ENCODE measurements at places on chromosomes 7 and 10. TPM values are rescaled to one million over a fixed set of nuclear protein-coding genes. Genes with fewer than 3 reads are reported as not detected.

The GDF2 gene
- total RNA-seq: not detected

DNA sequence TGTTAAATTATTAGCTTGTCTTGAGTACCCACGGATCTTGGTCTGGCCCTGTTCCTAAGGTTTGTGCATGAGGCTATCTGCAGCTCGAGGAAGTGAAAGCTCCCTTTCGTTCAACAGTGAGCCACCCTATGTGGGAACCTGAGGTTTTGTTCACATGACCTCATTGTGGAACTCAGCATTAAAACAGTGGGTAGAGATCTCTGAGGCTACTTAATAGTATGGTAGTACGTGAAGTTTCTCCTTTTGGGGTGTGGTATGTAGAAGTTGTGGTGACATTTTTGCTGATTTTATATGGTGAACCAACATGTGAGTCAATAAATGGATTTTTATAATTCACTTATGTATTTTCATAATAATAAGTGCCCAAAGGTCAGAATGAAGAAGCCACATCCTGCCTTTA is 252.7 kb upstream of the FERD3L start:
- H3K4me3 ChIP-seq: no peak overlapping the region
- H3K27ac ChIP-seq: no peak overlapping the region
- no peaks in the 10 kb centered on the region for H3K36me3 ChIP-seq
- DNase-seq: no peak
- peaks cover 3% of the 10 kb centered on the region for H3K4me1 ChIP-seq
- H3K27me3 ChIP-seq: no peaks in the 10 kb centered on the region

The EGR2 gene
- total RNA-seq: 0.84 TPM

- H3K36me3 ChIP-seq: no peaks in the 10 kb centered on the region
- no peak overlapping the region for H3K4me3 ChIP-seq
- DNase-seq: peak; percentile 39
- peaks cover 2% of the 10 kb centered on the region for H3K4me1 ChIP-seq
- H3K27me3 ChIP-seq: no peaks in the 10 kb centered on the region
Measured at GRCh38 chr10:1523221-1523620, 214.1 kb downstream of the ADARB2 start.

DNA sequence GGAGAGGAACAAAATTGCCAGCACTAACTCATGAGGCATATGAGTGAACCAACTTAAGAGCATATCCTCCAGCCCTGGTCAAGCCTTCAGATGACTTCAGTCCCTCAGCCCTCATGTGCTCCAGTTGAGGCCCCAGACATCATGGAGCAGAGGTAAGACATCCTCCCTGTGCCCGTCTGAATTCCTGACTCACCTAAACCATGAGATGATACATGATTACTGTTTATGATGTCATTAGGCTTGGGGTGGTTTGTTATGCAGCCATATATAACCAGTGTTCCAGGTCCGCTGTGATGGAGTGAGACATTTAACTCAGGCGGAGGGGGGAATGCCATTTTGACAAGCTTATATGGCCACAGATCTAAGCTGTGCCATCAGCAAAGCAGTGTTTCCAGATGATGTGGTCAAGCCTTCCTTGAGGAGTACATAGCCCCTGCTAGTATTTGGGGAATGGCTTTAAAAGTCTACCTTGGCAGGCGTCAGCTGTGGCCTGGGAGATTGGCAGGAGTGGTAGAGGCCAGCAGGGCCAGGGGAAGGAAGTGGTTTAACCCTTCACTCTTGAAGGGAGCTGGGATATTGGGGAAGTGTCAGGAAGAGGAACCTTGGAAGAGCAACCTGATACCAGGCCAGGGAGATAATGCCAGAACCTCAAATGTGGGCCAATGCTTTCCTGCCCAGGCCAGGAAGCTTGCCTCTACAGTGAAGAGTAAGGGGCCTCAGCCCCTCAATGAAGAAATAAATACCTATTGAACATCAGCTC is 343.0 kb upstream of the PODXL start:
- H3K4me3 ChIP-seq: no peak overlapping the region
- no peak overlapping the region for H3K27ac ChIP-seq
- no peaks in the 10 kb centered on the region for H3K27me3 ChIP-seq
- peak; percentile 17 for DNase-seq
- peaks cover 19% of the 10 kb centered on the region for H3K4me1 ChIP-seq
- no peaks in the 10 kb centered on the region for H3K36me3 ChIP-seq

- no peak overlapping the region for H3K4me3 ChIP-seq
- DNase-seq: no peak
- no peaks in the 10 kb centered on the region for H3K4me1 ChIP-seq
- no peak overlapping the region for H3K27ac ChIP-seq
- no peaks in the 10 kb centered on the region for H3K36me3 ChIP-seq
Measured at GRCh38 chr7:150799156-150799555, 1.0 kb downstream of the TMEM176B start.

The MRLN gene
- total RNA-seq: not detected

The FAM221A gene
- 20.8 TPM for total RNA-seq

DNA sequence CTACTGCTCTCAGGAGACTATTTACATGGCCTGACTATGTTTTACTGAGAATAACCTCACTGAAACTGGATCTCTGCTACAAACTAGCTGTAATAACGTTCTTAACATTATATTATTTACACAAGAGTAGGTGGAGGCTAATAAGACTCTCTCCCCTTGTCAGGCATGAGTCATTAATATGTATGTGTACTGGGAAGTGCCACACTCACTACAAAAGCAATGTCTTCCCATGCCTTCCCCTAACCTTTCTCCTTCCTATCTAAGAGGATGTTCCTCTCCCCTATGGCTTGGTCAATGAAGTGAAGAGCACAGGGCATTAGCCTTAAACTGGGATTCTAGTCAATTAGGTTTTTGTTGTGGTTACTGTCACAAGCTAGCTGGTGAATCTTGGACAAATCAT is 147.9 kb downstream of the DGKB start:
- H3K4me3 ChIP-seq: no peak overlapping the region
- no peak overlapping the region for H3K27ac ChIP-seq
- H3K4me1 ChIP-seq: no peaks in the 10 kb centered on the region
- no peaks in the 10 kb centered on the region for H3K27me3 ChIP-seq
- DNase-seq: no peak

- DNase-seq: peak; percentile 40
- H3K27me3 ChIP-seq: no peaks in the 10 kb centered on the region
- peaks cover 20% of the 10 kb centered on the region for H3K36me3 ChIP-seq
- H3K4me3 ChIP-seq: no peak overlapping the region
- no peak overlapping the region for H3K27ac ChIP-seq
Measured at GRCh38 chr7:47347346-47347745, 234.6 kb downstream of the TNS3 start.

GRCh38 chr7:26865094-26865388 is 651 bp upstream of the SKAP2 start:
- no peak for DNase-seq
- peak overlapping the region; percentile 87 for H3K4me3 ChIP-seq
- H3K4me1 ChIP-seq: no peaks in the 10 kb centered on the region
- no peaks in the 10 kb centered on the region for H3K36me3 ChIP-seq

The MBL2 gene
- total RNA-seq: not detected

DNA sequence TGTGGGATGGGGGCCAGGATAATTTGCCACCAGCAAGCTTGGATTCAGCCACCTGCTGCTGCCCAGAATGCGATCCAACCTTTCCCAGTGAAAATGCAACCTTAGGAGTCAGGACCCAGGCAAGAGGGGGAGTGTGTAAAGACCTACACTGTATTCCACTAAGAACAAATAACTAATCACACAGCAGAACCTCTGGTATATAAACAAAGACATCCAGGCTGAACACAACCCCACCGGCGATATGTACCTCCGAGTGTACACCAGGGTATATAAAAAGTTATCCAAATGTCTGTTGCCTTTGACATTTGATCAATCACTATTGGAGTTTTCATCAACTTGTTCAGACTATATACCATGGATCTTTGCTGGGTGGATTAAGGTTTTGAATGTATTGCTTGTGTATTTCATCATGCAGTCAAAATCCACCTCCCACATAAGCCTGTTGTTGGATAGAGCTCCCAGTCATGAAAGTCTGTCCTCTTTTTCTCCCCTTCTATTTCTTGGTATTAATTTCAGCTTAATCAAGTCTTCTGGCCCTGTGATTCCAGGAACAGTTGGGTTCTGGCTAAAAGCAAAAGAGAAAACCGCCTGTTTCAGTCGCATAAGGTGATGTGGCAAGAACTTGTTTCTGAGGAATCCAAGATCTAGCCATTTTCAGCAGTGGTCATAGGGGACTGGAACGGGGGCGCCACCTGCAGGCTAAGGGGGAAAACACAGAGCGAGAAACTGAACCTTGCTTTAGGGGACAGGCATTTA is 290.7 kb downstream of the CCDC3 start:
- H3K36me3 ChIP-seq: no peaks in the 10 kb centered on the region
- peak; percentile 91 for DNase-seq
- H3K4me1 ChIP-seq: peaks cover 5% of the 10 kb centered on the region
- H3K4me3 ChIP-seq: no peak overlapping the region

GRCh38 chr7:92612501-92612900 is 22.3 kb upstream of the FAM133B start:
- no peak for DNase-seq
- no peak overlapping the region for H3K27ac ChIP-seq
- H3K4me1 ChIP-seq: no peaks in the 10 kb centered on the region
- no peak overlapping the region for H3K4me3 ChIP-seq
- H3K27me3 ChIP-seq: no peaks in the 10 kb centered on the region

DNA sequence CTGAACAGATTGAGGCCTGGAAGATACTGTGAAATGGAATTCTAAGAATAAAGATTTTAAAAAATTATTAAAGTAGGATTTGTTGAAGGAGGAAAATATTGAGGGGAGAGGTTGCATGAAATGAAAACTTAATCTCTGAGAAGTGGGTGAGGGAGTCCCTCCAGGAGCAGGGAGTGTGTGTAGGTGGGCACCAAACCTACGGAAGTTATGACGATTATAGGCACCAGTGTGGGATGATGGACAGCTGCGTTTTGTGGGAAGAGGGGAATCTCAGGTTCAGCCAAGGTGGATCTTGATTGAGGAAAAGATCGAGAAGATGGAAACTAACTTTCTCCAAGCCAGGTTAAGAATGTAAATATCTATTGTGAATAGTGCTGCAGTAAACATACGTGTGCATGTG is 246.4 kb downstream of the CCDC3 start:
- H3K27ac ChIP-seq: no peak overlapping the region
- H3K4me1 ChIP-seq: no peaks in the 10 kb centered on the region
- no peak for DNase-seq
- H3K36me3 ChIP-seq: no peaks in the 10 kb centered on the region
- H3K27me3 ChIP-seq: no peaks in the 10 kb centered on the region

- H3K27ac ChIP-seq: no peak overlapping the region
- no peak overlapping the region for H3K4me3 ChIP-seq
- no peaks in the 10 kb centered on the region for H3K36me3 ChIP-seq
- DNase-seq: peak; percentile 96
Measured at GRCh38 chr10:79487296-79488194, 24.8 kb upstream of the EIF5AL1 start.

- H3K27ac ChIP-seq: no peak overlapping the region
- H3K27me3 ChIP-seq: no peaks in the 10 kb centered on the region
- no peak overlapping the region for H3K4me3 ChIP-seq
Measured at GRCh38 chr7:101391991-101392390, 29.3 kb downstream of the COL26A1 start.

DNA sequence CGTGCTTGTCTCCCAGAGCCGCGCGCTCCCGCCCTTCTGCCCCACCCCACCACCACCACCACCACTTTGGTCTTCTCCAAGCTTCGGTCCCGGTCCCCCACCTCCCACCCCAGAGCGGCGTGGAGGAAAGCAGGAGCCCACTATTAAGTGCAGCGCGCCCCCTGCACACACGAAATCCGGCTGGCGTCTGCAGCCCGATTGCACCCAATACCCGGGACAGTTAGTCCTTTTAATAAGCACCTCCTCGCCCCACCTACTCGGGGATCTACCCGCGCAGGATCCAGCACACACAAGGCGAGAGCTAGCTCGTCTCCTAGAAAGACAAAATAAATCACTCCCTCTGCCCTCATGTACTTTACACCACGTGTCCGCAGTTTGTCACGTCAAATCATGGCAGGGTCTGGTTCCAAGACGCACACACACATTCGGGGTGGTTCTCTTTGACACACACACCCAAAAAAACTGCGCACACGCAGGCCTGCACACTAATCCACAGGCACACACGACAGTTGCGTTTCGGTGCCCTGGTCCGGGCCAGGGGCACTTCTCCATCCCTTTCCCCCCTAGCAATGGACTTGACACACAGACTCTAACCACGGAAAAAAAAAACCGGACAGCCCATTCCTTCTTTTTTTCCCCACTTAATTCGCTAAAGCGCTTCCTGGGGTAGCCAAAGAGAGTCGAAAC is 1.6 kb downstream of the SFMBT2 start:
- DNase-seq: peak; percentile 79
- no peak overlapping the region for H3K27ac ChIP-seq
- no peaks in the 10 kb centered on the region for H3K36me3 ChIP-seq
- peak overlapping the region; percentile 94 for H3K4me3 ChIP-seq
- H3K27me3 ChIP-seq: peaks cover 72% of the 10 kb centered on the region
- no peaks in the 10 kb centered on the region for H3K4me1 ChIP-seq

DNA sequence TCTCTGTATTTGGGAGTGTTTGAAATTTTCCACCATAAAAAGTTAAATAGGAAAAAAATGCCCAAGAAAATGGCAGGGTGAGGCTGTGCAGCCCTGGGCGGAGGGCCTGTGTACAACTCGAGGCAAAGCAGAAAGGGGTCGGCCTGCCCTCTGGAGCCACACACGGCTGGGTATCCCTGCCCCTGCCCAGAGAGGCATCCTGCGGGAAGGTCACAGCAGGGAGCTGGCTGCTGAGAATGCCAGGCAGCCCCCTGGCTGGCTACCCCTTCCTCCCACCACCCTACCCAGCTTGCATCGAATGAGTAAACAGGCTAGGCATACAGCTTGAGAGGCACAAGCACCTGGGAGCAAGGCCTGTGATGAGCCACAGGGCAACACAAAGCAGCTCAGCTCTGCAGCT is 46.1 kb downstream of the CAMK2B start:
- no peaks in the 10 kb centered on the region for H3K36me3 ChIP-seq
- H3K4me3 ChIP-seq: no peak overlapping the region
- H3K27me3 ChIP-seq: no peaks in the 10 kb centered on the region
- H3K27ac ChIP-seq: no peak overlapping the region
- DNase-seq: peak; percentile 45

- DNase-seq: no peak
- no peak overlapping the region for H3K4me3 ChIP-seq
- H3K27me3 ChIP-seq: no peaks in the 10 kb centered on the region
Measured at GRCh38 chr7:96452146-96452545, 130.2 kb upstream of the SLC25A13 start.

- peak; percentile 94 for DNase-seq
- peaks cover 92% of the 10 kb centered on the region for H3K27me3 ChIP-seq
- no peak within 1 kb of the TSS for H3K27ac ChIP-seq
- peak within 1 kb of the TSS; percentile 83 for H3K4me3 ChIP-seq
Measured at GRCh38 chr7:97024209-97025129, at the start of gene DLX5. TSS of gene DLX5 (minus strand) at chr7:97024831. CDS start at chr7:97024623, 208 bp downstream.

The RAB18 gene
- 146 TPM for total RNA-seq

The NYAP1 gene
- total RNA-seq: 7.6 TPM
